ENCODE measurements at places on chromosomes 11 and 22.

DNA sequence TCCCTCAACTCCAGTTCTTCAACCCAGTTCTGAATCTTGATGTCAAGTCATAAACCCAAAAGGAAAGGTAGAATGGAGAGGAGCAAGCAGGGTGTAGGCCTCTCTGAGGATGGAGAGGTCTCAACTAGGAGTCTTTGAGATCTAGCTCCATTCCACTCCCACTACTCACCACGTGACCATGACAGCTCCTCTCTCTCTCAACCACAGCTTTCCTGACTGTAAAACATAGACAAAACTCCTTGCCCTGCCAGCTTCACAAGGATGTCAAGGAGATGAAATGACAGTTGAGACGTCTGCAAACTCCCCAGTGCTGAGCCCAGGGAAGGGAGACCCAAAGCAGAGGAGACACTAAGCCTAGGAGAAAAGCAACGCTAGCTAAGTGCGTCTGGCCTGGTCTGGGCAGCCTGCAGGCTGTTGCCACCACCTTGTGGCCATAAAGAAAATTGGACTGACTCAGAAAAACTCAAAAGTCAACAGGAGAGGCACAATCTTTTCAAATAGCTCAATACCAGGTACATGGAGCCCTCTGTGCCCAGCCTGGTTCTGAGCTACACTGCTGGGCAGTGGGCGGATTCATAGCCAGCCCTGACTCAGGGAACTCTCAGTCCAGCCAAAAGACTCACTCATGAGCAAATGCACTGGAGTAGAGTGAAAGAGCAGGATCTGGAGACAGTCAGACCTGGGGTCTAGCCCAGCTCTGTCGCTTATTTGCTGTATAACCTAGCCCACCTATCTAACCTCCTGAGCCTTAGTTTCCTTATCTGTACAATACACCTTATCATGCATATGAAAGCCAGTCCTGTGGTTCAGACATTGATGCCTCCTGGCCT, 3.4 kb downstream of the CLPB start:
- DNase-seq = peak; percentile 83

GRCh38 chr11:2747248-2748027, 47.6 kb upstream of the KCNQ1OT1 start:
- DNase-seq = no peak

DNA sequence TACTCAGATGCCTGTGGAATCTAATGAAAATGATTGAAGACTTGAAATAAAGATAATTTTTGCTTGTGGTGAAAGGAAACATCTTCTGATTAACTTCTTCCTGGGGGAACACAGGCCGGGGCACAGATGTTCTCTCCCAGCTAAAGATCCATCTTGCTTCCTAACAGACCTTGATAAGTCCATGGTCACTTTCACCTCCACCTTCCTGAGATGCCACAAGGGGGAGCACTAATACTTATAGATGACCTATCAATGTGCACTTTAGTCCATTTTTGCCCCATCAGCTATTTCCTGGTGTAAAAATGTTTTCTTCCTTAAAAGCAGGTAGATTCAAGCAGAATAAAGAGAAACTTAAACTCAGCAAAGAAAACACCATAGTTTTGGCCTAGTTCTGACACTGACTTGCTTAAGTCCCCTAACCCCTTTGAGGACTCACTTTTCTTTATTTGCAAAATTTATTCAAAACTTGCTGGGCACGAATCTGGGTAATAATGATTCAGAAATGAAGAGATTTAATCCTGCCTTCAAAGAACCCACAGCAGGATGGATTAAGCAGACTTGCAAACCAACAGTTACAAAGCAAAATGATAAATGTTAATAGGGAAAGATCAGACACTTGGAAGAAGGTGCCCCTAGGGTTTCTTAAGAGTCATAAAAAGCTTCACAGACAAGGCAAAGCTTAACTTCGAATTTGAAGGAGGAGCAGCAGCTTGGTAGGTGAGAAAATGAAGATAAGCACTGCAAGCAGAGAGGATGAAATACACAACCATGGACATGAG, 158.7 kb downstream of the RAB38 start:
- peak; percentile 47 for DNase-seq

DNA sequence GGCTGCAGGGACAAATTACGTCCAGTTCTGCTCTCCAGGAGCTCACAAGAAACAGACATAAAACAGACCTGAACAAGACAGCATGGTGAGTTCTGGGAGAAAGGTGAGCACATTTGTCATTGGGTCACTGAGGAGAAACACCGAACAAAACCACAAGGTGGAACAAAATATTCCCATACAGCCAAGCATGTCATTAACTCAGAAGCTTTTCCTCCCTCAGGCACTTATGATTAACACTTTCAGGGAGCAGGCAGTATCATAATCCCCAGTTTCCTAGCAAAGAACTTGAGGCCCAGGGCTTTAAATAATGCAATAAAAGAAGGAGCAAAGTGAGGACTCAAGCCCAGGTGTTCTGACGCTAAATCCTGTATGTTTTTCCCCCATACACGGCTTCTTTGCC, 43.0 kb downstream of the P4HA3 start:
- DNase-seq = no peak

DNA sequence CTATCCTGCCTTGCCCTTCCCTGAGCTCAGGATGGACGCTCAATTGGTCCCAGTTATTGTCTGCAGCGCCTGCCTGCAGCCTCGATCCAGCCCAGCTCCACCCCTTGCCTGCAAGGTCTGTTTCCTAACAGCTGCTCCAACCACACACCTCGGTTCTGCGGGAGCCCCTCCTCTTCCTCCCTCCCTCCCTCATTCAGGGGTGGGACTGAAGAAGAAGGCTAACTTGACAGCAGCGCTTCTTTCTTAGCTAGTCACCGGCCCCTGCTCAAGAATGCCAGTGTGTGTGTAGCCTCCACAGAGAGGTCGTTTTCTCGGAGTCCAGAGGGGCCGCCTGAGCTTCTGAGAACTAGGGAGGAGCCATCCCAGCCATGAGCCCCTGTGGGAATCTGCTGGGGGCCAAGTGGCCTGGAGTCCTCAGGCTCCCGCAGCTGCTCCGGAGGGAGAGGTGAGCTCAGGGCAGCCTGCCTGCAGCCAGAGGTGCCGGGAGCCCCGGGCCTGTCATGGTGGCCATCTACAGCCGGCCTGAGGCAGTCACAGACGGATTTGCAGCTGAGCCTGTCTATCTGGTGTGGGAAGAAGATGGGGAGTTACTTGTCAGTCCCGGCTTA, 36.1 kb downstream of the LIMK2 start:
- DNase-seq = peak; percentile 92
